ENCODE measurements at places on chromosomes 12 and 14.

DNA sequence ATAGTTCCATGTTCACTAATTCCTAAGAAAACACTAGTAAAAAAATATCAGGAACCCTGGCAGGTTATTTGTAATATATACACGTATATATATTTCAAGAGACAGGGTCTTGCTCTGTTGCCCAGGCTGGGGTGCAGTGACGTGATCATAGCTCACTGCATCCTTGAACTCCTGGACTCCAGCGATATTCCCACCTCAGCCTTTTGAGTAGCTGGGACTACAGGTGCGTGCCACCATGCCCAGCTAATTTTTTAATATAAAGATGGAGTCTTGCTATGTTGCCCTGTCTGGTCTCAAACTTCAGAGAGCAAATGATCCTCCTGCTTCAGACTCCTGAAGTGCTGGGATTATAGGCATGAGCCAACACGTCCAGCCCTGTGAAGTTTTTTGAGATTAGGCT, 16.2 kb downstream of the GPRC5A start:
- DNase-seq: no peak

GRCh38 chr14:29926228-29926627, 1.4 kb downstream of the PRKD1 start:
- DNase-seq: no peak

- DNase-seq: no peak
Measured at GRCh38 chr12:69083689-69084088, 150.7 kb upstream of the CPM start.

DNA sequence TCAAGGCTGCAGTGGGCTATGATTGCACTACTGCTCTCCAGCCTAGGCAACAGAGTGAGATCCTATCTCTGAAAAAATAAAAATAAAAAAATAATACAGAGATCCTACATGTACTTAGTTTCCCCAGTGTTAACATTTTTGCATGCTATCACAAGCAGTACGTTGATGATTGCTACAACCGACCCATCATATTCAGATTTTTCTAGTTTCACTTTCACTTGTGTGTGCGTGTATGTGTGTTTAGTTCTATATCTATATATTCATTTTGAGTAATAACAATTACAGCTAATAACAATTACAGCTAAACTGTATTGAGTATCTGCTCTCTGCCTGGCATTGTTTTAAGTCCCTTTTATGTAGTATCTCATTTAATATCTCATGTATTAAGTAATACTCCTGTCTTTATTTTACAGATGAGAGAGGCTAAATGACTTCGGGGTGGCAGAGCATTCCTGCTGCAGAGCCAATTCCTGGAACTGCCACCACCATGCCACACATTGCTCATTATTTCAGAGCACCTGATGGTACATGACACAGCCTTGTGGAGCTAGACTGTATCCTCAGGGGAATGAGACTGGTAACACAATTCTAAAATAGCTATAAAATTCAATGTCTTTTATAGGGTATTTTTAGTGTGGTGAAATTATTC, 153.1 kb downstream of the BCAT1 start:
- no peak for DNase-seq

DNA sequence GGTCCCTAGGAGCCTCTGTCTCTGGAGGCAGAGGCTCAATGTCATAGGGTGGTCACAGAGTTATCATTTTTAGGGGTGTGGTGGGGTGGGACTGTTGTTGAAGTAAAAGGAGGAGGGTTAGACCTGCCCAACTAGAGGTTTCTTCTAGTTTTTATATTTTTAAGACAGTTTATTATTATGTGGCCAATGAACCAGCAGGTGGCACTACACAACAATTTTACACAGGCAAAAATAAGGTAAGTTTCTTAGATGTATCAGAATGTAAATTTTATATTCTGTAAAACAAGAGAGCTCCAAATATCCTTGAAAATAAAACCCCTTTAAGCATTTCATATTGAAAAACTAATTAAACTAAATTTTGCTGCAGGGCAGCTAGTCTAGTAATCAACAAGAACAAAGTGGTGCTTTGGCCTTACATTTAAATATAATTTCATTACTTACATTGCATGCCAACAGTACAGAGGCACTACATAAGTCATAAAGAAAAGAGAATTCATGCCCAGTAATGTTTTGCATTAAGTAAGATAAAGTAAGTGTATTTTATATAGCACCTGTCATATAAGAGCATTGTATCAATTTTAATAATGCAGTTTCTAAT, 22.2 kb upstream of the OVCH1 start:
- DNase-seq: peak; percentile 48

GRCh38 chr14:67331368-67332125, 28.1 kb downstream of the ATP6V1D start:
- no peak for DNase-seq

GRCh38 chr14:101217616-101218371, 314.3 kb upstream of the RTL1 start:
- no peak for DNase-seq

DNA sequence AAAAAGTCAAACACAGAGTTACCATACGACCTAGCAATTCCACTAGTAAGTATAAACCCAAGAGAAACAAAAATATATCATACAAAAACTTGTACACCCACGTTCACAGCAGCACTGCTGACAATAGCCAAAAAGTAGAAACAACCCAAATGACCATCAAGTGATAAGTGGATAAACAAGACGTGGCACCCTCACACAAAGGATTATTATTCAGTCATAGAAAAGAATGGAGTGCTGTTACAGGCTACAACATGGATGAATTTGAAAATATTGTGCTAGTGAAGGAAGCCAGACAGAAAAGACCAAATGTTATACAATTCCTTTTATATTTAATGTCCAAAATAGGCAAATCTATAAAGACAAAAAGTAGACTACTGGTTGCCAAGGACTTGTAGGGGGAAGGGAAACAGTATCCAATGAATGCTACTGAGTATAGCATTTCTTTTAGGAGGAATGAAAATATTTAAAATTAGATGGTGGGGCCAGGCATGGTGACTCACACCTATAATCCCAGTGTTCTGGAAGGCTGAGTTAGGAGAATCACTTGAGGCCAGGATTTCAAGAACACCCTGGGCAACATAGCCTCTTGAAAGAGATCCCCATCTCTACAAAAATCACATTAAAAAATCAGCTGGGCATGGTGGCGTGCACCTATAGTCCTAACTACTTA, 41.9 kb downstream of the SPTLC2 start:
- DNase-seq: no peak

DNA sequence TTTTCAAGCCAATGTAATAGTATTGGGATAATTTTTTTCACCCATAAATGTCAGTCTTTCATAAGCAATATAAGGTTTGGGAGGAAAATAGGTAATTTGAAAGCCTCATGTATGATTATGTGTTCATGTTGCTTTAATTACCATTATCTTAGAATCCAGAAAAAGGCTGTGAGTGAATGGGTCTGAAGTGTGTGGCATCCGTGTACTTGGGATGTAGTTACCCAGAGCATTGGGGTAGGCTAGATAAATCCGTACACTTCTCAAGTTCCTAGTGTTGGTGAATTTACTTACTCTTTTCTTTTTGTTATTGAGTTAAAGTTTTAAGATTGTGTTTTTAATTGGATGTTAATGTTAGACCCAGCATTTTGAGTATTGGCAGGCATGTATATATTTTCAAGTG, 104.4 kb downstream of the FGD4 start:
- no peak for DNase-seq

DNA sequence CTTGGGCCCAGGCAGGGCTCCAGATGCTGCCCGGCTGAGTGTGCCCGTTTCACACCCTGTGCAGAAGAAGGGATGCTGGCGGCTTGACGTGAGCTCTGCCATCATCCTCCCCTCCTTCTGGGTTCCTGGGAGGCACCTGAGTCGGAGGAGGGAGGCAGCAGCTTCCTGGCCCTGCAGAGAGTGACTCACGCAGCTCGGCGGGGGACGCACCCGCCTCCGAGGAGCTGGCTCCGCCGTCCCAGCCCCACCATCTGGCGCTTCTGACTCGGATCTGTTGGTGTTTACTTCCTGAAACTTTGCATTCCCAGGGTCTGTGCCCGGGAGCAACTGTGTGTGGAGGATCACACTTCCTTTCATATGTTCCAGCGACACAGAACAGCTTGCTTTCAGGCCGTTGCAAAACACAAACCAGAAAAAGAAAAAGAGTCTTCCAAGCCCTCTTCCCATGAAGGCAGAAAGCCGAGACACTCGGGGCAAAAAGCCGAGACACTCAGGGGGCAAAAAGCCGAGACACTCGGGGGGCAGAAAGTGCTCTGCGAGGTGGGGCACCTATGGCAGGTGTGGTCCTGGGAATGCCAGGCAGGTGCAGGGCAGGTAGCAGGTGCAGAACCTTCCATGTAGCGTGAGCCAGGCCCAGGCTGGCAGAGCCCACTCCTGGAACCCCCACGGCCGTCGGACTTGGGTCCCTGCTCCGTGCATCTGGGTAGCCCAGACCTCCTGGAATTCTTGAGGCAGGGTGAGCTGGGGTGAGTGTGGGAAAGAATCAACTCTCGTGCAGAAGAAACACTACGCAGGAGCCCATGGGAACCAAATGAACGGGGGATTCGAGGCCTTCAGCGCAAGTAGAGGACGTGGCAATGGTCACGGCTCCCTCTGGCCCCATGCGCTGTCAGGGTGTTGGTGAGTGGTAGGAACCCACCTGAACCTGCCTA, 27.6 kb upstream of the GALNT9 start:
- peak; percentile 71 for DNase-seq

- DNase-seq: no peak
Measured at GRCh38 chr14:84029246-84029645, 1500.7 kb upstream of the FLRT2 start.
